Cortex of kidney (tissue), 1 donor: ENCODE measurements at places on chromosomes 3 and 15.

DNA sequence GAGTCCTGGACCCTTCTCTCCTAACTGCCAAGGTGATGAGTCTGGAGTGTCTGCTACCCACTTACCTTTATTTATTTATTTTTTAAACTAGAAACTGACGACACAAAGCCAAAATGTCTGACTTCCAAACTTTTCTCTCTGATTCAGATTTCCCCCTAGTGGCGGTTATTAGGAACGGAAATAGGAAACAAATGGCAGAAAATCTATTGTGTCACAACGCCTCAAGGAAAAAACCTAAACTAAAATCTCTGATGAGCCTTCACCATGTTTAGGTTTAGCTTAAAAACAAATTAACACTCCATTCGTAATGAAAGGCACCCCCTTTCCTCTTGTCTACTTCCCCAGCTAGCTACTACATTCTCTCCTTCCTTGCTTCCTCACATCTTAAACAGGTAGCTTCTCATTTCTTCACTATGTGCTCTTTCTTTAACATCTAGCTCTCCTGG is 94.0 kb upstream of the MEX3B start:
- no peak for DNase-seq

GRCh38 chr3:171468296-171468906 is 8.2 kb upstream of the TNIK start:
- DNase-seq = no peak

DNA sequence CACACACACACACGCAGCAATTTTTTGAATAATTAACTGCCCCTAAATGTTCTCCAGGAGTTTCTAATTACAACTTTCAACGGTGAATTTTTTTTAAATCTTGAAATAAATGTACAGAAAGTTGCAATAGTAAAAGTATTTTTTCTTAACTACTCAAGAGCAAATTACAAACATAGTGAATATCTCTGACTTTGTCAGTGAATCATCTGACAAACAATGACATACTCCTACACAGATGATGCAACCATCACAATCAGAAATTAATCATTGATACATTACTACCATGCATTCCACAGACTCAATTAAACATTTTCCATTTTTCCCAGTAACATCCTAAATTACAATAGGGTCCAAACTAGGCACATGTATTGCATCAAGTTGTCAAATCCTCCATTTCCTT is 597.3 kb downstream of the NAALADL2 start:
- no peak for DNase-seq

- DNase-seq = no peak
Observed at GRCh38 chr3:81716870-81717509, 44.5 kb downstream of the GBE1 start.

- no peak for DNase-seq
Observed at GRCh38 chr3:82736696-82737277, 975.3 kb upstream of the GBE1 start.

GRCh38 chr3:143218166-143218835 is 98.7 kb downstream of the CHST2 start:
- DNase-seq = no peak

- no peak for DNase-seq
Observed at GRCh38 chr3:121836064-121836463, 1.1 kb downstream of the EAF2 start.

GRCh38 chr3:101858464-101859030 is 9.2 kb downstream of the NFKBIZ start:
- no peak for DNase-seq

DNA sequence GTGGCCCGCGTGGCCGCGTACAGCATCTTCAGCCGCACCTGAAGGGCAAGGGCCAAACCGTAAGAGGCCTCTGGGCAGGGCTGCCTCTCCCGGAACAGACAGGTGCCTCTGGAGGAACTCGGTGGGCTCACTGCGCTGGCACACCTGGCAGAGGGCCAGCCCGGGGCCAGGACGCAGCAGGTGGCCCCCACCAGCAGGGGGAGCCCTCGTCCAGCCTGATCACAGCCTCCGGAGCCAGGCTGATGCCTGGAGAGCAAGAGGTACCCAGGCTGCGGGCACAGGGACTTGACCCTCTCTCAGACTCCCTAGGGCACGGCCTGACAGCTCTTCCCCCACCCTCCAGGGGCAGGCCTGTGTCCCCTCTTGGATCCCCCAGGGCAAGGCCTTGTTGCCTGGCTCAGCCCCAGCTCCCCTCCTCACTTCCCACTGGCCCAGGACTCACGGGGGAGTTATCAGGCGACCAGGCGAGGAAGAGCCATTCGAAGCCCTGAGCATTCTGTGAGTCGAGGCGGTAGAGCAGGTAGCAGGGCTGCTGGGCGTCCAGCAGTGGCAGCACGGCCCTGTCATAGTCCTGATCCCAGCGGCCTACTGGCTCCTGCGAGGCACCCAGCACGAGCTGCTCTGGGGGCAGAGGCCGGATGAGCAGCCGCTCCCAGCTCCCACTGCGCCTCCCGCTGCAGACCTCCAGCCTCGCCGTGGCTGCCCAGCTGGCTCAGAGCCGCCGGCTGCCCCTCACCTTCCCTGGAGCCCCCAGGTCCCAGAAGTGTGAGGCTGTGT is 6.2 kb upstream of the TLR9 start:
- DNase-seq = no peak

DNA sequence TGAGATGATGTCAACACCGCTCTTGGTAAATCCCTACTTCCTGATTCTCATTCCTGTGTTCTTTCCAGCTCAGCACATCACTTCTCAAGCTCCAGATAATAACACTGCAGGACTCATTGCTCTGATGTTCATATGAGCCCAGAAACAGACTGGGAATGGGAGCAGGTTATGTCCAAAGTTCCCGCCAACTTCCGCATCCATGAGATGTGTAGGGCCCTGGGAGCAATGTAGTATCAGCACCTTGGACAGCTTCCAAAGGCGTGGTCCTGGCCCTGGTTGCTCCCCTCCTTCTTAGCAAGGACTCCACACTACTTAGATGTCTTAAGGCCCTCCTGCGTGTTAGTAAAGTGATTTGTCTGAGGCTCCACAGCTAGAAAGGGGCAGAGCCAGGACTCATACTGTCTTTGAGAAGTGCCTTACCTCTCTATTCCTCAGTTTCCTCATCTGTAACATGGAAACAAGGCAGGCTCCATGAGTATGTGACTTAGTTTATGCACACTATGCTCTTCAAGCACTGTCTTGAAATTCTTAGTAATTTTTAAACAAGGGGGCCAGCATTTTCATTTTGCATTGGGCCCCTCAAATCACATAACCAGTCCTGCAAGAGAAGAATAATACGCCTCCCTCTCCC is 27.9 kb upstream of the SLC6A1 start:
- no peak for DNase-seq

DNA sequence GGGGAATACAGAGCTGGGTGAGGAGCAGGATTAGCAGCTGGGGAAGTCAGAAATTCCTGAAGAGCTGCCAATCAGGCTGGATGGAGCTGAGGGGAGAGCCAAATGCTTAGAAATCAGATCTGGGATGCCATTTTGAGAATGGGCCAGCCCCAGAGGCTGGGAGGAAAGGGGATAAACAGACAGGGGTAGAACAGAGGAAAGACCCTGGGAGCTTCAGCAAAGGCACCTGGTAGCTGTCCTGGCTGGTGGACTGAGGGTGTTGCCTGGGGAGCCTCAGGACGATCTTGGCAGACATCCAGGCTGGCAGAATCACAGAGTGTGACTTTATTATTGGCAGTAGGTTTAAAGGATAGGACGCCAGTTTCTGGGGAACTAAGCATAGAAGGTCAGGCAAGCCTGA is 97.8 kb downstream of the SQOR start:
- no peak for DNase-seq

GRCh38 chr15:66899555-66900350 is 165.6 kb upstream of the SMAD3 start:
- DNase-seq = no peak

GRCh38 chr3:23961913-23962312 is 16.8 kb downstream of the NR1D2 start:
- DNase-seq = no peak

GRCh38 chr3:76245622-76246021 is 460.3 kb upstream of the ZNF717 start:
- DNase-seq = no peak

DNA sequence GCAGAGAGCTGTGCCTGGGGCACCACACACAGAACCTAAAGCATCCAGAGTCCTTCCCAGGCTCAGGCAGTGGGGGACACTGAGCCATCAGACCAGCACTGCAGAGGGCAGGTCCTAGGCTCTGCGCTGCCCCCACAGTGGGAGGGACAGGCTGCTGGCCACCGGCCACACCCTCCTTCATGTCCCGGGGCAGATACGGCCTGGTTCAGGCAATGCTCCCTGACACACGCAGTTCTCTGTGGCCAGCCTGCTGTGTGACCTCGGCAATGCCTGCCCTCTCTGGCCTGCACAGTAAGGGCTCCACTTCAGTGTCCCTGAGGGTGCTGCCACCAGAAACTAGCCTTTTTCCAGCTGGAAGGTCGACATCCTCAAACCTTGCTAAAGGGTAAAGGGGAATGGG is 12.4 kb downstream of the LINGO1 start:
- no peak for DNase-seq

- no peak for DNase-seq
Observed at GRCh38 chr15:32676169-32676568, 34.7 kb downstream of the SCG5 start.

DNA sequence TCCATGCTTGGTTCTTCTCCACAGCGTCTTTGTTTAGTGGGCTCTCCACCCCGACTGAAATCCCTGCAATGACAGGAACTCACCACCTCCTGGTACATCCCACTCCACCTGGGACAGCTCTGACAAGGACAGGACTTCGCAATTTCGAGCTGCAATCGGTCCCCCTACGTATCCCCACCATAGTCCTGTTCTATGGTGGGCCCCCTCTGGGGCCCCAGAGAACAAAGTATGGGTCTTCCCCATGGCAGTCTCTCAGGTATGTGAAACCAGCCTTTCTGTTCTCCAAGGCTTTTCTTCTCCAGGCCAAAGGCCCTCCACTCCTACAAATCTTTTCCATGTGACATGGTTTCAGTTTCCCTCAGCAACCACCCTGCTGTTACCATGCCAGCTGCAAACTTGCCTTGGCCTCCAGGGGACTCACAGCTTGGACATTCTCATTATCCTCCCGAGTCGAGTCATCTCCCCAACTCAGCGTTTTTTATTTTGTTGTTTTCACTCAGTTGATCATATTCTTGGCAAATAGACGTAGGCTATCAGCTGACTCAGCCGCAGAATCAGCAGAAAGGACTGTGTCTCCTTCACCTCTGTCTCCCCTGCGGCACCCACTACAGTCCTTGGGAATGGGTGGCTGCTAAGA is 233.3 kb downstream of the OPA1 start:
- DNase-seq = no peak

DNA sequence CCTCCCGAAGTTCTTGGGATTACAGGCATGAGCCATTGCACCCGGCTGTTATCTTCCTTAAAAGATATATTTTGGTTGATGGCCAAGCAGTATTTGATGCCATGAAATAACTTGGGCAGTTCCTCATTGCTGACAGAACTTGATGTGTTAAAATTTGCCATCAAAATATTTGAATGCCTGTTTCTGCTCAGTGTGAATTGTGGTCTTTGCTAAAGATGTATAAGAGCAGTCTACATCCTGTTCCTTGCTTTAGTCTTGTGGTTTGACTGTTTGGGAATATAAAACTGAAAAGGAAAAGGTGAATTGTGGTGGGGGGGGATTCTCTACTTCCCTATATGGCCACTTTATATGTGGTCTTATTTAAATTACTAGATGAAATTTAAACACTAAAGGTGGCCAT is 14.0 kb downstream of the TRIM71 start:
- no peak for DNase-seq

DNA sequence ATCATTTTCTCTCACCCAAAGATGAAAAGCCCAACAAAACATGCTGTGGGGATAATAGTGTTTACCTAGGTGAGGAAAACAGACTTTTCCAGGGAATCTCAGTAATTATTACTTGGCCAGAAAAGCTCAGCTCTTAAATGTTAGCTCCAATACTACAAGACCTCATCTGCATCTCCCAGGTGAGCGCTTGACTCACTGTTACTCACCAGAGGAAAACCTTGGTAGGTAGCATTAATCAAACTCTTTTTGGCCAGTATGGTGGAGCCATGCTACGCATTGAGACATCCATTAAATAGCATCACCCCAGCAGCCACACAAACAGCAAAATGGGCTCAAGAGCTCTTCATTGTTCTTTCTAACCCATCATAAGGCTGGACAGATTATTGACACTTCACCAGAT is 99.0 kb downstream of the TIGIT start:
- no peak for DNase-seq

DNA sequence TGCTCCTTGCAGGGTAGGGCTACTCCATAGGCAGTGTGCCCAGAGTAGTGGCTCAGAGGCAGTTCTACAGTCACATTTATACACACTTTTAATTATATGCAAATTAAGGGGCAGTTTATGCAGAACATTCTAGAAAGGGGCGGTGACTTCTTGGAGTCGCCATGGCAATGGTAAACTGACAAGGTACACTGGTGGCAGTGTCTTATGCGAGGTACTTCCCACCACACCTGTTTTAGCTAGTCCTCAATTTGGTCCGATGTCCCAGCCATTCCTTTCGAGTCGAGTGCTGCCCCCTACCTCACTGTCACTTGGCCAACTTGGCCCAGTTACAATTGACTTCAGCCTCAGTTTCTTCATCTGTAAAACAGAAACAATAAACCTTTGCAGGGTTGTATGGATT is 3.8 kb upstream of the IRAK2 start:
- no peak for DNase-seq

DNA sequence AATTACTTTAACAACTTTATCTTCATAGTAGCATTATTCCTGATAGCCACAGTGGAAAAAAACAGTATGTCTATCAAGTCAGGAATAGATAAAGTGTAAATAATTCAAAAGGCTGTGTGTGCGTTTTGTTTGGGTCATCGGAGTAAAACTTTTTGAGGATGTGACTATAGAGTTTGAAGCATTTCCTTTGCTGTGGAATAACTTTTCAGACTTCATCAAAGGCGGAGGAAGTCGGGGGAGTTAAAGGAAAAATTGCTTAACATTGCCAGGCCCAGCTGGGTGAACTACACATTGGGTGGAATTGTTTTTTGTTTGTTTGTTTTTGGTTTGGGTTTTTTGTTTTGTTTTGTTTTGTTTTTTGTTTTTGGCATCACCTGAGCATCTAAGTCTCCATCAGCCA is 70.4 kb upstream of the CRTC3 start:
- no peak for DNase-seq

DNA sequence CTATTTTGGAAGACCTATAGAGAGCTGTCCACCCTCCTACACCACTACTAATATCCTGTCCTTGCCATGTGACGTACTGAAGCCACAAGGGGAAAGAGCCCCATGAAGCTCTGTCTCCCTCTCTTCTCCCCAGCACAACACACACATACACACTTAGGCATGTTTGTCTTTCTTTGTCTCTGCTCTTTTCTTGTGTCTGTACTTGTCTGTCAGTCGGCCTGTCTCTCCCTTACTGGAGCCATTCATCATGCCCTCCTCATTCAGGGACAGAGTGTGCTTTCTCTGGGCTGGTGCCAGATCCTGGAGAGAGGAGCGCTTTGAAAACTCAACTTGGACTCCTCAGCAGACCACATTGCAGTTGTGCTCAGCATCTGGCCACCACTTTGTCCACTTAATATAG is 47.6 kb downstream of the PSMD6 start:
- no peak for DNase-seq

DNA sequence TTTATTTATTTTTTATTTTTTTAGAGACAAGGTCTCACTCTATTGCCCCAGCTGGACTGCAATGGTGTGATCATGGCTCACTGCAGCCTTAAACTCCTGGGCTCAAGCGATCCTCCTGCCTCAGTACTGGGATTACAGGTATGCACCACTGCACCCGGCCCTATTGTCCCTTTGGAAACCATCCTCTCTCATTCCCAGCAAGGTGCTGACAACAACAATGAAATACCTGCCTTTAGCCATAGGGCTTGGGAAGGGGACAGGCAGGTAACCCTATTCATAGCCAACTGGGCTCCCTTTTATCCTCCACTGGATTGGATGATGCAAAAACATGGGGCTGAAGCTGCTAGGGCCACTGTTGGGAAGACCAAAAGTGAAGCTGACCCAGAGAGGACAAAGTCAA is 43.1 kb downstream of the SCAP start:
- DNase-seq = no peak
